ENCODE measurements at places on chromosomes 3 and 15. TPM values are rescaled to one million over a fixed set of nuclear protein-coding genes. Genes with fewer than 3 reads are reported as not detected.

Gene ADCY5
- 0.22 TPM for total RNA-seq

Gene SLC9C1
- total RNA-seq, result 0.12 TPM

Gene GPR62
- total RNA-seq, result 0.12 TPM

Gene IL17RE
- 2.0 TPM for total RNA-seq

Gene PLS1
- 1.8 TPM for total RNA-seq

Gene ITIH4
- 0.66 TPM for total RNA-seq

Measured in uterine smooth muscle cell (primary cell).